ENCODE measurements at places on chromosomes 5 and 9. TPM values are rescaled to one million over a fixed set of nuclear protein-coding genes. Genes with fewer than 3 reads are reported as not detected.

The C9orf50 gene
- total RNA-seq, result not detected

DNA sequence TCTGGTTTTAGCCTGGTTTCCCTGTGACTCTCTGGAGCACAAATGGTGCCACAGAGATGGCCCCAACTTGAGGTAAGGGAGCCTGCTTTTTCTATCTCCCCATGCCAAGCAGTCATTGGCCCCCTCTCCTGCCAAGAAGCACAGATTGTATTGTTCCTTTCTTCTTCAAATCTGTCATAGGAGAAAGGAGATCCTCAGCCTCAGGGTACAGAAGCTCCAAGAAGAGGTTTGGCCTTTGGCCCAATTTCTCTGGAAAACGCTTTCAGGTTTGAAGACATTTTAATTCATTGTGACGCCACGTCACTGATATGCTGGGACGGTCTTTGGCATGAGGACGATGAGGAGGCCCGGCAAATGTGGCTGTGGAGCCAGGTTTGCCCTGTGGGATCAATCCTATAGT is 29.2 kb upstream of the PANK3 start:
- DNase-seq, result no peak
- no peak overlapping the region for H3K4me3 ChIP-seq
- H3K27ac ChIP-seq, result no peak overlapping the region
- no peaks in the 10 kb centered on the region for H3K36me3 ChIP-seq

The KIAA1191 gene
- 37.0 TPM for total RNA-seq

DNA sequence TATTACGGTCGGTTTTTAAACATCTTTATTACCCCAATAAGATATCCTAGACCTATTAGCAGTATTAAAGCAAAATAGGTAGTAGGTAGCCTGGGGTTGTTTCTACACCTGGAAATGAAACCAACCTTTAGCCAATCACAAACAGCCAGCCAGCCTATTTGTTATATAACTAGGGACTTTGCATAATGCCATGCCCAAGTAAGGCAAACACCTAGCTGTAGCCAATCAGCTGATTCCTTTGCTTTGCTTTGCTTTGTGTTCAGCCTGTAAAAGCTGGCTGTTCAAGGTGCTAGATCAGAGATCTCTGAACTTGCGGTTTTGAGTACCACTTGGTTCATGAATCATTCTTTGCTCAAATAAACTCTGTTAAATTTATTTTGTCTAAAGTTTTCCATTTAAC is 46.5 kb upstream of the SETD9 start:
- H3K4me1 ChIP-seq, result no peaks in the 10 kb centered on the region
- no peak overlapping the region for H3K4me3 ChIP-seq
- H3K27ac ChIP-seq, result no peak overlapping the region
- H3K27me3 ChIP-seq, result no peaks in the 10 kb centered on the region

The CD274 gene
- 13.2 TPM for total RNA-seq

DNA sequence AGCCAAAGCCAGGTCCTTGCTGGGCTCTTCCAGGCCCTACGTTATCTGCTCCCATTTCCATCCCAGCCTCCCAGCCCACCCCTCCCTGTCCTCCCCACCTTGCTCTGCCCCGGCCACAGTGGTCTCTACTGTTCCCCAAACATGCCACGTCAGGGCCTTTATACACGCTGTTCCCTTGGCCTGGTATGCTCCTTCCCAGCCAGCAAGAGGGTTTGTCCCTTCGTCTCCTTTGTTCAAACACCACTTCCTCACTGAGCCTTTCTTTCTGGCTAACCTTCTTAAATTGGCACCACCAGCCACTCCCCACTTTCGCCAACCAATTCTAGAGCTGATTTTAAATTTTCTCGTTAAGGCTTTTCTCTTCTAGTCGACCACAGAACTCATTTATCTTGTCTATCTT is 9.8 kb downstream of the SH2D3C start:
- H3K4me3 ChIP-seq, result no peak overlapping the region
- H3K36me3 ChIP-seq, result peaks cover 19% of the 10 kb centered on the region
- H3K4me1 ChIP-seq, result peaks cover 89% of the 10 kb centered on the region

DNA sequence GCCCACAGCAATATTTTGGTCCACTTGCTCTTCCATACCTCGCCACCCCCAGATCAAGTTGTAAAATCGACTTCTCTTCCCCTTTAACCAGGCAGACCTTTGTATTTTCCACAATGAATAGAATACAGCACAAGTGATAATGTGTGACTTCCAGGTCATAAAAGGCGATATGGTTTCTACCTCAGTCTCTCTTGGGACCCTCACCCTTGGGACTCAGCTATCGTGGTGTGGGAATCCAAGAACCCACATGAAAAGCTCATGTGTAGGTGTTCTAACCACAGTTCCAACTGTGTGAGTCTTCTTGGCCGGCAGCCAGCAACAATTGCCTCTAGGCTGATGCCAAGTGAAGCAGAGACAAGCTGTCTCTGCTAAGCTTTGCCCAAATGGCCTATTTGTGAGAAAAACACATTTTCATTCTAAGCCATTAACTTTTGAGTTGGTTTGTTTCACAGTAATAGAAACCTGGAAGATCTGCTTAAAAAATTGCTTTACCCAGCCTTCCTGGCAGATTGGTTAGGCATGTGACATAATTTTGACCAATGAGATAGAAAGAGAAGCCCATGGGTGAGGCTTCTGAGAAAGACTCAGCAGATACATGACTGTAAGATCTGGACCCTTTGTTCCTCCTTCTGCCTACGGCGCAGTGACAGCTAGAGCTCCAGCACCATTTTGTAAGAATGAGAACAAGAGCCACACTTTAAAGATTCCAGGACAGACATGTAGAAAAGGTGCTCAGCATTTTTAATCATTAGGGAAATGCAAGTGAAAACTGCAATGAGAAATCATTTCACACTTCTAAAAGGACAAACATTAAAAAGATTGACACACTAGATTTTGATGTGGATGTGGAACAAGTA is 18.3 kb upstream of the MLLT3 start:
- no peaks in the 10 kb centered on the region for H3K36me3 ChIP-seq
- H3K27me3 ChIP-seq, result no peaks in the 10 kb centered on the region
- peak; percentile 76 for DNase-seq
- peaks cover 17% of the 10 kb centered on the region for H3K4me1 ChIP-seq
- H3K27ac ChIP-seq, result no peak overlapping the region

- DNase-seq, result no peak
- H3K4me3 ChIP-seq, result no peak overlapping the region
- H3K4me1 ChIP-seq, result no peaks in the 10 kb centered on the region
- no peaks in the 10 kb centered on the region for H3K36me3 ChIP-seq
- H3K27me3 ChIP-seq, result no peaks in the 10 kb centered on the region
These were observed 231.1 kb upstream of the PAPPA start for GRCh38 chr9:115922444-115922843.

Measured in CD8-positive, alpha-beta memory T cell (primary cell).